ENCODE measurements at places on chromosomes 6 and 20. TPM values are rescaled to one million over a fixed set of nuclear protein-coding genes. Genes with fewer than 3 reads are reported as not detected.

GRCh38 chr20:7971536-7972280, 31.4 kb upstream of the HAO1 start:
- H3K27me3 ChIP-seq = no peaks in the 10 kb centered on the region
- H3K27ac ChIP-seq = no peak overlapping the region
- H3K4me1 ChIP-seq = no peaks in the 10 kb centered on the region
- no peak for DNase-seq

DNA sequence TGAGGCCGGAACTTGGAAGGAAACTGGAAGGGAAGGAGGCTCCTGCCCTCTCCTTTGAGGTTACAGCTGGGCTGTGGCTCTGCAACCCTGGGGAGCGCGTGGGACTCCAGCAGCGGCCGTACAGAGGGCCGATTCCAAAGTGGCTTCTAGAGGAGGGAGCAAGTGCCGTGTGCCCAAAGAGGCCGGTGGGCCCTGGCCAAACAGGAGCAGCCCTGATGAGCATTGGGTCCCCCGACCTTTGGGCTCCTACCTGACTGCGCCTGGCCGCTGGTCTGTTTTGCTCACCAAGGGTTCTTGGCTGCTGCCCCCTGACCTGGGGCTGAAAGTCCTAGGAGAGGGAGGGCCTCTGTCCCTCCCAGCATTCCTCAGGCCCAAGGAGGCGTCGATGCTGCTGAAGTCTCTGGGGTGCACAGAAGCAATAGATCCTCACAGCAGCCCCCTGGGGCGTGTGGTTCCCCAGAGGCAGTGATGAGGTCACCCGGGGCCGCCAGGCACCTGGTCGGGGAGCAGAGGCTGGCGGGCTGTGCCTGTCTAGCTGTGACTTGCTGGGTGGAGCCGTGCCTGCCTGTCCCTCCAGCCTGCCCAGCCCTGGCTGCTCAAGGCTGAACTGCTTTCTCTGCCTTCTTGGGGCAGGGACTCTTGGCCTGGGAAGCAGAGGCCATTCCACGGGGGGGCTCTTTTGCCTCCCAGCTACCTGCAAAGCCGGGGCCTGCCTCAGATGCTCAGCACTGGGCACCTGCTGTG, 9.8 kb downstream of the RBM38 start:
- peaks cover 27% of the 10 kb centered on the region for H3K4me1 ChIP-seq
- DNase-seq = no peak
- H3K27me3 ChIP-seq = no peaks in the 10 kb centered on the region
- no peak overlapping the region for H3K4me3 ChIP-seq

GRCh38 chr6:338815-339262, 46.6 kb downstream of the DUSP22 start:
- no peaks in the 10 kb centered on the region for H3K27me3 ChIP-seq
- no peaks in the 10 kb centered on the region for H3K4me1 ChIP-seq
- no peak overlapping the region for H3K4me3 ChIP-seq
- H3K36me3 ChIP-seq = no peaks in the 10 kb centered on the region
- DNase-seq = no peak
- no peak overlapping the region for H3K27ac ChIP-seq

- no peaks in the 10 kb centered on the region for H3K36me3 ChIP-seq
- H3K27ac ChIP-seq = no peak overlapping the region
- no peak for DNase-seq
- no peak overlapping the region for H3K4me3 ChIP-seq
These were observed 339.4 kb downstream of the CDKAL1 start for GRCh38 chr6:20873425-20874190.

GRCh38 chr20:58407201-58407873, 18.3 kb downstream of the VAPB start:
- H3K27ac ChIP-seq = no peak overlapping the region
- no peak overlapping the region for H3K4me3 ChIP-seq
- no peaks in the 10 kb centered on the region for H3K27me3 ChIP-seq
- H3K4me1 ChIP-seq = no peaks in the 10 kb centered on the region
- no peaks in the 10 kb centered on the region for H3K36me3 ChIP-seq

- no peaks in the 10 kb centered on the region for H3K4me1 ChIP-seq
- H3K36me3 ChIP-seq = no peaks in the 10 kb centered on the region
- no peaks in the 10 kb centered on the region for H3K27me3 ChIP-seq
- H3K27ac ChIP-seq = no peak overlapping the region
These were observed 49.6 kb downstream of the CD24 start for GRCh38 chr6:106924694-106925523.

GRCh38 chr6:12534069-12534853, 182.3 kb upstream of the PHACTR1 start:
- no peak overlapping the region for H3K4me3 ChIP-seq
- no peaks in the 10 kb centered on the region for H3K4me1 ChIP-seq
- no peak for DNase-seq
- H3K27ac ChIP-seq = no peak overlapping the region
- no peaks in the 10 kb centered on the region for H3K36me3 ChIP-seq

GRCh38 chr20:57881466-57882385, 171.9 kb upstream of the PMEPA1 start:
- no peak for DNase-seq
- no peaks in the 10 kb centered on the region for H3K27me3 ChIP-seq
- H3K4me1 ChIP-seq = no peaks in the 10 kb centered on the region
- no peak overlapping the region for H3K27ac ChIP-seq
- H3K4me3 ChIP-seq = no peak overlapping the region
- no peaks in the 10 kb centered on the region for H3K36me3 ChIP-seq

GRCh38 chr6:4451081-4451480, 315.7 kb upstream of the ECI2 start:
- no peaks in the 10 kb centered on the region for H3K36me3 ChIP-seq
- H3K4me1 ChIP-seq = no peaks in the 10 kb centered on the region
- H3K27me3 ChIP-seq = no peaks in the 10 kb centered on the region
- DNase-seq = no peak
- no peak overlapping the region for H3K27ac ChIP-seq

GRCh38 chr6:170523256-170524171, 29.6 kb downstream of the PSMB1 start:
- no peaks in the 10 kb centered on the region for H3K36me3 ChIP-seq
- H3K4me1 ChIP-seq = no peaks in the 10 kb centered on the region
- no peak overlapping the region for H3K27ac ChIP-seq
- H3K27me3 ChIP-seq = no peaks in the 10 kb centered on the region
- H3K4me3 ChIP-seq = no peak overlapping the region
- DNase-seq = no peak

DNA sequence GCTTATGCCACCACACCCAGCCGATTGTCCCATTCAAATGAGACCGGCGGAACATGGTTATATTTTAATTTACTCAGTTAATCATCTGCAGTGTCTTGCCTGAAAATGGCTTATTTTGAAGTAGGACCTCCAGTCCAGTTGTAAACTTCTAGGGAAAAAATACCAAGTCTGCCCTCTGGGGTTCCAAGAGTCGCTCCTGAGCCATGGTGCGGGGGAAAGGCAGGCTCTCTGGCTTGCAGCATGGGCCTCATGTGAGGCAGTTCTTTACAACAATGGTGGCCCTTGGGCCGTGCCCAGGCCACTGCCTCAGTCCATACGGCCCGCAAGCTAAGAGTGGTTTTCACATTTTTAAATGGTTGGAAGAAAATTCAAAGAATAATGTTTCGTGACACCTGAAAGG, 62.7 kb upstream of the XRN2 start:
- no peak for DNase-seq
- no peak overlapping the region for H3K27ac ChIP-seq
- H3K36me3 ChIP-seq = no peaks in the 10 kb centered on the region
- H3K4me3 ChIP-seq = no peak overlapping the region
- no peaks in the 10 kb centered on the region for H3K4me1 ChIP-seq

- no peaks in the 10 kb centered on the region for H3K4me1 ChIP-seq
- no peak overlapping the region for H3K4me3 ChIP-seq
- H3K27me3 ChIP-seq = no peaks in the 10 kb centered on the region
These were observed 28.9 kb upstream of the SCGN start for GRCh38 chr6:25623065-25623464.

GRCh38 chr20:13554076-13554475, 84.7 kb downstream of the TASP1 start:
- no peaks in the 10 kb centered on the region for H3K4me1 ChIP-seq
- no peaks in the 10 kb centered on the region for H3K27me3 ChIP-seq
- DNase-seq = no peak
- no peak overlapping the region for H3K27ac ChIP-seq

GRCh38 chr6:124433387-124434160, 528.7 kb upstream of the RNF217 start:
- H3K27me3 ChIP-seq = no peaks in the 10 kb centered on the region
- no peaks in the 10 kb centered on the region for H3K36me3 ChIP-seq
- no peak overlapping the region for H3K4me3 ChIP-seq
- H3K27ac ChIP-seq = no peak overlapping the region
- no peaks in the 10 kb centered on the region for H3K4me1 ChIP-seq
- DNase-seq = no peak

DNA sequence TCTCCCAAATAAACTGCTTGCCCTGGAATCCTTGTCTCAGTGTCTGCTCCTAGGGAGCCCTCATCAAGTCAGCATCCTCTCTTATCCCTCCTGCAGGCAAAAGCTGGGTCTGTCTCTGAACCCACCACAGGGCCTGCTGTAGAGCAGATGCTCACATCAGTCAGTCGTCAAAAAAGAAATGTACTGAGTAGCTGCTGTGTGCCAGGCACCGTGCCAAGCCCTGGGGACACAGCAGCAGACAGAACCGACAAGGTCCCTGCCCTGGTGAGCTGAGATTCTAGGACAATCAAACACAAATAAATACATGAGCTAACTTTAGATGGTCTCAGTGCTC, 68.5 kb downstream of the EYA2 start:
- no peaks in the 10 kb centered on the region for H3K4me1 ChIP-seq
- no peak for DNase-seq
- no peaks in the 10 kb centered on the region for H3K36me3 ChIP-seq
- no peak overlapping the region for H3K27ac ChIP-seq
- H3K27me3 ChIP-seq = no peaks in the 10 kb centered on the region

DNA sequence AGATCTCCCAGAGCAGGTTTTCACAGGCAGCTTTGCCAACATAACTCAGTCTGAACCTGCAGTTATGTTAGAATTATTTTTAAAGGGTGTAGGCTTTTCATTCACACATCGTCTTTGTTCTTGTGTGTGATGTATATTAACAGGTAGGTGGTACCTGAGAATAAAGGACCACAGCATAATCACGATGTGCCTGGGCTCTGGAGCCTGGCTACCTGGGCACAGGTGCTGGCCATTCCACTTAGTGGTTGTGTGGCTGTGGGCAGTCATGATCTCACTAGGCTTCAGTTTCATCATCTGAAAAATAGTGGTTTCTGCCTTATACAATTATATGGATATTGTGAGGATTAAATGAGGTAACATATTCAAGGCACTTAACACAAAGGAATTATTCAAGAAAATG, 6.4 kb downstream of the CD109 start:
- no peak overlapping the region for H3K27ac ChIP-seq
- no peak overlapping the region for H3K4me3 ChIP-seq
- no peaks in the 10 kb centered on the region for H3K4me1 ChIP-seq

GRCh38 chr6:96943555-96944215, 19.2 kb downstream of the KLHL32 start:
- H3K27ac ChIP-seq = no peak overlapping the region
- no peaks in the 10 kb centered on the region for H3K27me3 ChIP-seq
- H3K4me3 ChIP-seq = no peak overlapping the region
- no peaks in the 10 kb centered on the region for H3K4me1 ChIP-seq
- no peaks in the 10 kb centered on the region for H3K36me3 ChIP-seq
- DNase-seq = no peak

GRCh38 chr6:33001685-33002084, 7.7 kb downstream of the HLA-DOA start:
- no peaks in the 10 kb centered on the region for H3K36me3 ChIP-seq
- no peak overlapping the region for H3K4me3 ChIP-seq
- H3K27ac ChIP-seq = no peak overlapping the region
- DNase-seq = no peak
- H3K4me1 ChIP-seq = no peaks in the 10 kb centered on the region

GRCh38 chr6:105380634-105381033, 22.2 kb downstream of the PREP start:
- no peak overlapping the region for H3K27ac ChIP-seq
- no peaks in the 10 kb centered on the region for H3K27me3 ChIP-seq
- no peak for DNase-seq
- H3K36me3 ChIP-seq = no peaks in the 10 kb centered on the region
- no peaks in the 10 kb centered on the region for H3K4me1 ChIP-seq

- H3K4me1 ChIP-seq = no peaks in the 10 kb centered on the region
- H3K36me3 ChIP-seq = no peaks in the 10 kb centered on the region
- no peak for DNase-seq
These were observed 225.5 kb downstream of the SYNDIG1 start for GRCh38 chr20:24694727-24695528.

GRCh38 chr6:17714177-17714576, 7.5 kb upstream of the NUP153 start:
- H3K4me1 ChIP-seq = no peaks in the 10 kb centered on the region
- H3K27ac ChIP-seq = no peak overlapping the region
- no peaks in the 10 kb centered on the region for H3K36me3 ChIP-seq

DNA sequence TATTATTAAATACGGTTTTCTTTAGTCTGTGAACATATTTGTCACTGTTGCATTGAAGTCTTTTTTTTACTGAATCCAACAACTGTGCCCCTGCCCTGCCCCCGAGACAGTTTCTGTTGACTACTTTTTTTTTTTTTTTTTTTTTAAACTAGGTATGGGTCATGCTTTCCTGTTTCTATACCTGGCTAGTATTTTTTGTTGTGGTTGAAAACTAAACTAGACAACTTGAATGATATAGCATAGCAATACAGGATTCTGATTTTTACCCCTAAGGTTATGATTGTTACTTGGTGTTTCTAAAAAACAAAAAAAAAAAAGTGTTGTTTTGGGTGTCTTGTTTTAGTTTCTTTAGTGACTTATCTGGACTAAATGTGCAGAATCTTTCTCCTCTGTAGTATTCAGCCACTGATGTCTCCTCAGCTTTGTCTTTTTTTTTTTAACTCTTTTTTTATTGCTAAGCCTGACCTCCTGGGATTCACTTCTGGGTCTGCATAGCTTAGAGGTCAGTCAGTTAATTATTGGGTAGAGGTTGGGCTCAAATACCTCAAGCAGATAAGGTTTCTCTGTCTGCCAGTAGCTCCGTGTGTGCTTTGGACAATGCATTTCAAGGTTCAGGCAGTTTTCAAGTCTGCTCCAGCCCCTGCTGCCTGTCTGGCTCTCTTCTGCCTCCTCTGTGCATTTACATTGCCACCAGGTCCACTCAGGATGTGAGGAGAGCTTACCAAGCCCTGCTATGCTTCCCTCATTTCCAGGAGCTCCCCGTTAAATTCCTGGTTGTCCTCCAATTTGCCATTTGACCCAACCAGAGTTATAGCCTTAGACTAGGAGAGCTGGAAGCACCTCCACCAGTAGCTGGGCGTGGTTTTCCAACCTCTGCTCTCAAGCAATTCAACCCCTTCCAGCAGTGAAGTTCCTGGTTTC, 91.4 kb downstream of the SYNDIG1 start:
- no peaks in the 10 kb centered on the region for H3K27me3 ChIP-seq
- no peaks in the 10 kb centered on the region for H3K4me1 ChIP-seq

GRCh38 chr6:10495029-10495428, 26.1 kb upstream of the GCNT2 start:
- DNase-seq = no peak
- H3K27ac ChIP-seq = no peak overlapping the region
- H3K27me3 ChIP-seq = no peaks in the 10 kb centered on the region
- H3K4me3 ChIP-seq = no peak overlapping the region
- H3K36me3 ChIP-seq = no peaks in the 10 kb centered on the region

Gene TGM3
- not detected for total RNA-seq

Gene CPNE1
- total RNA-seq = 295 TPM

Gene TFAP2C
- total RNA-seq = not detected

Gene SYNDIG1
- total RNA-seq = not detected

Gene CALHM5
- 1.8 TPM for total RNA-seq

Gene EMILIN3
- 53.0 TPM for total RNA-seq

Gene C20orf141
- total RNA-seq = not detected

Gene RIPOR3
- total RNA-seq = 9.1 TPM

Gene PPIL1
- total RNA-seq = 22.8 TPM

Gene CST5
- not detected for total RNA-seq

Gene WFDC2
- 15.5 TPM for total RNA-seq

Gene ADGB
- total RNA-seq = not detected

Gene TINAG
- not detected for total RNA-seq

Gene MRAP2
- 10.9 TPM for total RNA-seq

Gene PACRG
- total RNA-seq = 8.8 TPM

Gene SUMO4
- not detected for total RNA-seq
